ENCODE measurements at places on chromosomes 16 and 17.
A peak's percentile ranks its signal among the peaks of the same experiment; 100 is the strongest.

DNA sequence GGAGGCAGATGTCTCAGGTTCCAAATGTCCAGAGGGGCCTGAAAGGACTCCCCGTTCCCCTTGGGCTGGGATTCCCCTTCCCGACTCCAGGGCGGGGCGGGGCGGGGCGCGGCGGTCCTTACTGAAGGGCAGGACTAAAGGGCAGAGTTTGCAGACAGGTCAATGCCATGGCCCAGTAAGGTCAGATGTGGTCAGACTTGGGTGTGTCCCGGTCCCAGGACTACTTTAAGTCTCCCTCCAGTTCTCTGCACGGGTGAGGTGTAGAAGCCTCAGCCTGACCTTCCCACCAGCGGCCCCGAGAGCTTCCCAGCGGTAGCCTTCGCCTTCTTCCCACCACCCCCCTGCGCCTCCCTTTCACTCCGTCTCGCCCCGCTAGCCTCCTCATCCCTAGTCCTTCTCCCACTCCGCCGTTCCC is 532 bp downstream of the KDM6B start:
- peak; percentile 59 for DNase-seq

DNA sequence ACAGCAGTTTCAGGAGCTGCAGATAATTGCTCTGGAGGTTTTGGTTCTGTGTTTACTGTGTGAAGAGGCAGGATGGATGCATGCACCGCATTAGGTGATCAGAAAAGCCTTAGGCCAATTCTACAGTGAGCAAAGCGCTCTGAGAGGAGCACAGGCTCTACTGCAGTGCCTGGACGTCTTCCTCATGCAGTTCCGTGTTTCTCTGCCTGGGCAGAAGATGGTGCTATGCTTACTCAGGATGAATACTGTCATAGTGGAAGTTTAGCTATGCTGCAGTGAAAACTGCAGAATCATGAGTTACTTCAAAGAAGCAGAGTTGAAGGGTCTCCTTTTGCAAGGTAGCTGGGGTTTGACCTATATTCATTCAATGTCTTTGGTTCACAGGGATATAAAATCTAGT is 1012.4 kb downstream of the KCNJ18 start:
- DNase-seq, result no peak

GRCh38 chr17:1134634-1135324 is 45.0 kb downstream of the ABR start:
- no peak for DNase-seq

DNA sequence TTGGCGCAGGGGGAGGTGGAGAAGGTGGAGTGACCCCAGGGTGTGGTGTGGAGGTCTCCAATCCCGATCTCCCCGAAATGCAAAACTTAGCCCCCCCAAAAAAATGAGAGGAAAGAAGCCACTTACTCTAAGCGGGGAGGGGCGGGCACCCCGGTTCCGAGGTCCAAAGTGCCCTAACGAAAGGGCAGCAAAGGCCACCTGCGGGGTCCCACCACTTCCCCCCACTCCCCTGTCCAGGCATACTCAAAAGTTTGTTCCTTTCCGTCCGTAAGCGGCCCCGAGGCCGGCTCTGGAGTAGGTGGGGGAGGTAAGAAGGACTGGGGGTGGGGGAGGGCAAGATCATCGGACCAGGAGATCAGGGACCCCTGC is 1.1 kb downstream of the TOX3 start:
- no peak for DNase-seq

- DNase-seq, result no peak
Observed at GRCh38 chr16:85661740-85662481, 26.8 kb downstream of the GINS2 start.

GRCh38 chr17:62989501-62989900 is 23.5 kb downstream of the TANC2 start:
- no peak for DNase-seq

GRCh38 chr17:62705778-62706597 is 78.5 kb downstream of the MRC2 start:
- no peak for DNase-seq

- no peak for DNase-seq
Observed at GRCh38 chr17:8698162-8698971, 46.3 kb downstream of the CCDC42 start.

Data from CD4-positive, alpha-beta T cell treated with Interleukin-15 for 4 hours (primary cell).